ENCODE measurements at places on chromosomes 11 and 22.

- DNase-seq = no peak
Observed at GRCh38 chr11:46560300-46560991, 33.4 kb downstream of the AMBRA1 start.

GRCh38 chr11:116980136-116980793 lies 118.0 kb downstream of the SIK3 start:
- no peak for DNase-seq

GRCh38 chr11:34135439-34135838 lies 30.0 kb downstream of the NAT10 start:
- no peak for DNase-seq

DNA sequence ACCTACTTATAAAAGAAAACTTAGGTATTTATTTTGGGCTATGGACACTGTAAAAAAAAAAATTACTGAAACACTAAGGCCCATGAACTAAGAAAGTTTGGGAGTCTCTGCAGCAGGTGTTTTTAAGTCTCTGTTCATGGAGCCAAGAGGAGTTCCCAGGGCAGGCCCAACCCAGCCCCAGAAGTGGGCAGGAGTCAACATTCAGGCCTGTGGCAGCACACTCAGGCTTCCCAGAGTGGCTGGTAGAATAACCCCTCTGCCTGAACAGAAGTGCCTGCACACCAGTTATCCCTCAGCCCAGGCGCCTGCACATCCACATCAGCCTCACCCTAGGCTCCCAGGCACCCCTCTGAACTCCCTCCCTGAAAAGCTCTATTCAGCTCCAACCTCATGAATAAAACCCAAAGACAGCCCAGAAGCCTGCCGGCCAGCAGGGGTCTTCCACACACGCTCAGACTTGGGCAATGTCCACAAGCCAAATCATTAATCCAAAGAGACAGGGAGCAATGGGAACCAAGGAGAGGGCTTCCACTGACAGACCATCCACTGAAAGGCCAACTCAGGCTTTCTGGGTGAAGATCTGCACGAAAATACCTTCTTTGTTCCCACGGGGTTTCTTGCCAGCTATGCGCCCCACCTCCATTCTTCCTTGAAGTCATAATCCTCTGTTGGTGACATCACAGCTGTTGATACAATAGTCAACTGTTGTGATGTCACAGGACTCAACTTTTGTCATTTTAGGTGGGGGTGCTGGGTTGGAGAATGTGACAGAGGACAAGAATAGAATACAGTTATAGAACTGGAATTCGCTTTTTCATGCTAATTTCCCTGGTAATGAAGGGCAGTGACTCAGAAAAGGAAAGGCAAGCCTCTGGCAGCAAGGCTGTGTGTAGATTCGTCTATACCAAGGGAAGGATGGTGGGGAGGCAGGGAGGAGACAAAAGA lies 83.7 kb downstream of the RPL27A start:
- DNase-seq = no peak

GRCh38 chr11:57800444-57801182 lies 39.0 kb downstream of the CTNND1 start:
- DNase-seq = no peak

Data from activated naive CD8-positive, alpha-beta T cell treated with anti-CD3 and anti-CD28 coated beads, Interleukin-2, amount 50 U/mL, for 16 hours (primary cell).